Uterine smooth muscle cell (primary cell): ENCODE measurements at places on chromosomes 7 and 10. TPM values are rescaled to one million over a fixed set of nuclear protein-coding genes. Genes with fewer than 3 reads are reported as not detected.

MSS51 gene
- 2.0 and 2.1 TPM in 2 replicates for total RNA-seq

NEUROG3 gene
- total RNA-seq: not detected in 2 replicates

PRPS1L1 gene
- not detected in 2 replicates for total RNA-seq

INA gene
- total RNA-seq: 0.50 and 1.3 TPM in 2 replicates

TUBAL3 gene
- not detected in 2 replicates for total RNA-seq

UCMA gene
- not detected in 2 replicates for total RNA-seq

STAG3 gene
- 0.62 and 1.00 TPM in 2 replicates for total RNA-seq

AASS gene
- total RNA-seq: 31.1 and 40.1 TPM in 2 replicates

MSMB gene
- 0.62 TPM in 1 of 2 replicates, not detected in the other for total RNA-seq

CLEC5A gene
- total RNA-seq: under 0.01 TPM in 1 of 2 replicates, not detected in the other

CYP26C1 gene
- 0.12 TPM in 1 of 2 replicates, not detected in the other for total RNA-seq

ZNF789 gene
- total RNA-seq: 7.3 and 9.1 TPM in 2 replicates

AZGP1 gene
- 0.33 TPM in 1 of 2 replicates, not detected in the other for total RNA-seq

GHRHR gene
- total RNA-seq: not detected in 2 replicates

GDF2 gene
- total RNA-seq: not detected in 2 replicates

LLCFC1 gene
- total RNA-seq: not detected in 2 replicates

AGAP9 gene
- total RNA-seq: 2.6 and 4.0 TPM in 2 replicates

SUN1 gene
- total RNA-seq: 232 and 251 TPM in 2 replicates

FFAR4 gene
- not detected in 2 replicates for total RNA-seq

MOGAT3 gene
- not detected in 2 replicates for total RNA-seq

ACTL6B gene
- not detected in 2 replicates for total RNA-seq

STEAP1B gene
- total RNA-seq: 10.7 and 23.6 TPM in 2 replicates

PLEKHS1 gene
- not detected in 2 replicates for total RNA-seq

SUGCT gene
- total RNA-seq: 3.9 and 7.2 TPM in 2 replicates

PARP12 gene
- total RNA-seq: 17.4 and 18.4 TPM in 2 replicates

SYT15 gene
- total RNA-seq: 0.12 TPM in 1 of 2 replicates, not detected in the other

PRKCQ gene
- 0.12 and 0.22 TPM in 2 replicates for total RNA-seq

IDI2 gene
- not detected in 2 replicates for total RNA-seq

GNGT1 gene
- total RNA-seq: not detected in 2 replicates

AKR1C1 gene
- 72.2 and 86.1 TPM in 2 replicates for total RNA-seq

NODAL gene
- total RNA-seq: not detected in 2 replicates

CFAP46 gene
- total RNA-seq: 0.87 and 1.1 TPM in 2 replicates

TMEM270 gene
- not detected in 2 replicates for total RNA-seq

PLA2G12B gene
- total RNA-seq: not detected in 2 replicates

SVOPL gene
- not detected in 2 replicates for total RNA-seq

TAC1 gene
- 0.33 and 0.75 TPM in 2 replicates for total RNA-seq

OR2A12 gene
- total RNA-seq: not detected in 2 replicates

GSTO2 gene
- 1.7 and 5.1 TPM in 2 replicates for total RNA-seq

TMEM130 gene
- total RNA-seq: 0.11 and 0.25 TPM in 2 replicates

ATP6V0E2 gene
- 22.4 and 27.9 TPM in 2 replicates for total RNA-seq

LCOR gene
- total RNA-seq: 20.4 and 37.5 TPM in 2 replicates

CDHR1 gene
- 0.12 TPM in 1 of 2 replicates, not detected in the other for total RNA-seq

CPXM2 gene
- under 0.01 TPM in 1 of 2 replicates, not detected in the other for total RNA-seq

CYP3A4 gene
- total RNA-seq: not detected in 2 replicates
